Renal cortex interstitium (tissue), 15 donors: ENCODE measurements at places on chromosomes 12 and 14.

GRCh38 chr14:32635061-32635719 lies 303.5 kb upstream of the NPAS3 start:
- DNase-seq = no peak

DNA sequence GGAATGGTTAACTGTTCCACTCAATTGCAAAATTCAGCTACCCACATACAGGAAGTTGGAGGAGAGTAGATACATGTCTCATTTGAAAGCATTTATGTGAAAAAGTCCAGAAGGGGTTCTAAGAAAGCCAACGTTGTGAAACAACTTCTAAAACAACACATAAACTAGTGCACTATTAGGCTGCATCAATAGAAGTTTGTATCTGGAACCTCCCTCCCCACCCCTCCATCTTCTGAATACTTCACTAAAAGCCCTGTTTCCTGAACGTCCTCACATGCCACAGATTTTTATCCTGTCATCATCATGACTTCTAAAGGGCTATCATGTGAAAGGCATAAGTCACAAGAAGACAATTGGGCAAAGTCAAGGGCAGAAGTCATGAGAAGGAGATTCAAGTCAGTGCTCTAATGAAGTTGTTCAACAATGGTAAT lies 5.5 kb downstream of the KRT79 start:
- no peak for DNase-seq

- no peak for DNase-seq
These were observed 17.0 kb downstream of the ACSS3 start for GRCh38 chr12:81094718-81095360.

GRCh38 chr14:85024931-85025330 lies 505.0 kb upstream of the FLRT2 start:
- DNase-seq = no peak

DNA sequence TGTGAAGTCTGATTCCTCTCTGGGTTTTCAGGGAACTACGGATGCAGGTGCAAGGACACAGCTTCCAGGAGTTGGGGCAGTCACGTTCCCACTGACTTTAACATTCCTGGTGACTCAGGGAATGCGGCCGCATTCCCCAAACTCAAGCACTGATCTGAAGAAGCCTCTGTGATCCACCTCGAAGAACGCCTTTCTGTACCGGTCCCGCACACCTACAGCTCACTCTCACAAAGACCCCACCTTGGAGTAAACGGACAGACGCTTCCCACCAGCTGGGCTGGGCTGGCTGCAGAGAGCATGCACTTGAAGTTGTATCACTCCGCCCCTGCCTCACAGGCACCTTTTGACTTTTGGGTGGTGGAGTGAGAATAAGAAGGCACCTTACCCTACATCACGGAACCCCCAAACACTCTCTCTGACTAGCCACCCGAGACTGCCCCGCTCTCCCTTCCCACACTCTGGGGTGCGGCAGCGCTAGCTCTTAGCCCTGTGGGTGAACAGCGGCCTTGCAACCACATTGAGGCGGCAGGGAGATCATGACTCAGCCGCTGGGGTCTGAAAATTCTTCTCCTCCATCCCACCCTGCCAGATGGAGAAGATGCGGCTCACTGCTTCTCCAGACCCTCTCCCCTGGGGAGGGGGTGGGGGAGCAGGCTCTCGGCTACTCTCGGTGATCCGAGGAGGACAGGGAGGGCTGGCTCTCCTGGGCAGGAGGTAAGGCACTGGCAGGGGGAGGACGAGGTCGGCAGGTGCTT lies 23.7 kb upstream of the HDAC7 start:
- no peak for DNase-seq

DNA sequence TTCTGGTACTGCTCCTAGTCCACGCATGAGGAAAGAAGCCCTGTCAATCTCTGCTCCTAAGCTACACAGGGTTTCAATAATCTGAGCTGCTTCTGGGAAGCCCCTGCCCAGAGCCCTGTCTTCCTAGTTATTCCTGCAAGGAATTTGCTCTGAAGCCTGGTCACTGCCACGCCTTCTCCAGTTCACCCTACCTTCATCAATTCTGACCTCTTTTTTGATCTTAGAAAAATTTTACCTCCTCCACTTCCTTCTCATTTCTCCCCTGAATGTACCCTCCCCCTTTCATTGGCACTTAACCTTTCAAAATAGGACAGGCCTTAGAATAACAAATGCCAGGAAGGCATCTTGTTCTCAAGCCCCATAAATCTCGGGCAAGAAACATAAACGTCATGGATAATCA lies 14.9 kb upstream of the LRRK2 start:
- no peak for DNase-seq

- DNase-seq = no peak
These were observed 197.0 kb downstream of the ANO2 start for GRCh38 chr12:5748027-5748426.

DNA sequence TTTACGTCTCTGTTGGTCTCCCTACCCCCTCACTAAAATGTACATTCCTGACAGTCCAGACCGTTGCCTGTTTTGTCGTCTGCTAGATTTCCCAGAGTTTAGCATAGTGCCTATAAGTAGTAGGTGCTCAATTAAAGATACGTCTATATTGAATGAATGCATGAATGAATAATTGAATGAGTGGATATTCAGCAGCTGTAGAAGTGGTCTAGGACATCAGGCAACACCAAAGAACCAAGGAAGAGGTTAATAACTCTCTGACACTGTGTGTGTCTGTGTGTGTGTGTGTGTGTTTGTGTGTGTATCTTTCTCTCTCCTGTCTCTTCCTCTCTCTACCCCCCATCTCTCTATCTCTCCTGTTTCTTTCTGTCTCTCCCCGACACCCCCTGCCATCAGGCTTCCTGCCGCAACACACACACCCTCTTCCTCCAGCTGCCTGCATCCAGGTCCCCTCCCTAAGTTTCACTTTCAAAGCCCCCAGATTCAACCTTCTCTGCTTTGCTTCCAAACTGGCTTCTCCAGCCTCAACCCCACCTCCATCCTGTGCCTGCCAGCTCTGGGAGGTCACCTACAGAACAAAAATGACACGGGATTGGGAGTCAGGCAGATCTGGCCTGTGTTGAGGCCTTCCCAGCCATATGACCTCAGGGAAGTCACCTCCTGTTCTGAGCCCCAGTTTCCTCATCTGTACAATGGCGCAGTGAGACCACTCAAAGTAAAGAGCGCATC lies 119.9 kb upstream of the NCOR2 start:
- no peak for DNase-seq

GRCh38 chr12:68446384-68446783 lies 114.2 kb upstream of the MDM1 start:
- no peak for DNase-seq

DNA sequence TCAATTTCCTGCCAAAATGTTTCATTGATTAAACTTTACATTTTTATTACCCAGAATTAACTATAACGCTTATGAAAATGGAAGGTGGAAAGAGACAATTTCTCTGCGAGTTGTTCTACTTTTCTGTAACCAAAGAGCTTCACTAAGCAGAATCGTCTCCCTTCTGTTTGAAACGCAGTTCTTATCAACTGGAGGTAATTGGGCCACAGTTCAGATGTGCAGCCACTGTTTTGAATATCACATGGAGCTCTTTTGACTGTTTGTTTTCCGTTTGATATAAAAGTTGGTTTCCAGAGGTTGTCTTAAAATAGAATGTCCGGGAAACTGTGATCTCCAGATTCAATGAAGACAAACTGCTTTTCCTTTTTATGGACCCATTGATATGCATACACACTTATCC lies 183.3 kb upstream of the SEL1L start:
- no peak for DNase-seq
